CD4-positive, alpha-beta T cell treated with Interleukin-21 for 1 hour (primary cell): ENCODE measurements at places on chromosomes 6 and 20.

- no peak for DNase-seq
Measured at GRCh38 chr20:58005581-58006345, 222.7 kb downstream of the ANKRD60 start.

GRCh38 chr6:33781131-33781975, 7.6 kb downstream of the LEMD2 start:
- DNase-seq, result no peak

DNA sequence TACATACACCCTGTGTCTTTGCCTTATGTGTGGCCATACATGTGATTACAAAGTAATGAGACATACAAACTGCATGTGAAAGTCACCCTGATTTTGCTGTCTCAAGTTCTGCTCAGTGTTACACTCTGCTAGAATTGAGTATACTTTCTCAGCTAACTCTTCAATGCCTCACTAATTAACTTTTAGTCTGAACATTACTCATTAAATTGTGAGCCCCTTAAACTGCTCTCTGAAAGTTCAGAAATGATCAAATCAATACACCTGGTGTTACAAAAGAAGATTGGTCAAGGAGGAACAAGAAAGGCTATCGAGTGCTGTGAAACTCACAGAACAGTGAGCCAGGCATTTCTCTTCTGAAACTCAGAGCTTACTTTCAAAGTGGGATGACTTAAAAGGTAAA, 71.3 kb downstream of the MKKS start:
- no peak for DNase-seq

DNA sequence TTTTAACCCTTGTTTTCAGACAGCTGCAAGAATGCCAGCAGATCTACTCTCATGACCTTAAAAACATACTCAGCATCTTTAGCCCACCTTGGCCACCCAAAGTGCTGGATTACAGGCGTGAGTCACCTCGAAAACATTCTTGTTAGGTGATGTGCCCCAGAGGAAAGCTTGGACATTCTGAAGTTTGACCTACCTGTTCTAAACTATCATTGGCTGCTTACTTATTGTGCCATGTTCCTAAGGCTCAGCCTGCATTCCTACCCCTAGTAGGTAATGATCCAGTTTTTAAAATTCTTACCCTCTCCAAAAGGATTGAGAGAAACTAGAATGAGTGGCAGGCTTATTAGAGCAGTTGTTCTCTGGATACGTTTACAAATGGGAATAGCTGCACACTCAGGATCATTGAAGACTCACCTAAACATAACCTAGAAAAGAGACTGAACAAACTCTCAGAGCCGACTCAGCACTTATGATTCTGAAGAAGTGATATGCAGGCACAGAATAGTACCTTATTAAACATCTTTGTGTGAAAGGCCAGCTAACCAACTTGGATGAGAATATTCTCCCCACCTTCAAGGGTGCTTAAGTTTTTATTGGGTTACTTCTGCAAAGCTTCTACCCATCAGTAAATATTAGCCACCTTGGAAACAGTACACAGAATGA, 362.1 kb downstream of the NRN1 start:
- no peak for DNase-seq
